ENCODE measurements at places on chromosomes 6 and 20. TPM values are rescaled to one million over a fixed set of nuclear protein-coding genes. Genes with fewer than 3 reads are reported as not detected.
A peak's percentile ranks its signal among the peaks of the same experiment; 100 is the strongest.

GRCh38 chr20:61937146-61937962 lies 128.3 kb downstream of the TAF4 start:
- no peak for DNase-seq

- no peak for DNase-seq
Measured at GRCh38 chr6:163404825-163405265, 9.7 kb upstream of the QKI start.

DNA sequence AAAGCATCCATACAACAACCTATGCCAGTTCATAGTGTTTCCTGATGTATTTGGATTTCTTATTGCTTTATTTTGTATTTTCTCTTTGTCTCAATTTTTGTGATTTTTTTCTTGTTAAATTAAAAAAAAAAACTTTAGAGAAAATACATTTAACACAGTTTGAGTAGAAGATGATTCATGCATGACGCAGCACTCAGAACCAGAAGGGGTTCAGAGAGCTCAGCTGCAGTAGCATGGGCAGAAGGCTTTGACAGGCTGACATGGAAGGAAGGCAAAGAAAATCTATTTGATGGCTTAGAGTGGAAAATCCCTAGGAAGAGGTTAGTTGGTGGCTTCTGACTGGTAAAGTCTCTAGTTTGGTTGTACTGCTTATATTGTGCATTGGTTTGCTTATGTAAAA lies 207.2 kb upstream of the STXBP5 start:
- peak; percentile 74 for DNase-seq

GRCh38 chr6:40492187-40492586 lies 95.0 kb downstream of the LRFN2 start:
- no peak for DNase-seq

DNA sequence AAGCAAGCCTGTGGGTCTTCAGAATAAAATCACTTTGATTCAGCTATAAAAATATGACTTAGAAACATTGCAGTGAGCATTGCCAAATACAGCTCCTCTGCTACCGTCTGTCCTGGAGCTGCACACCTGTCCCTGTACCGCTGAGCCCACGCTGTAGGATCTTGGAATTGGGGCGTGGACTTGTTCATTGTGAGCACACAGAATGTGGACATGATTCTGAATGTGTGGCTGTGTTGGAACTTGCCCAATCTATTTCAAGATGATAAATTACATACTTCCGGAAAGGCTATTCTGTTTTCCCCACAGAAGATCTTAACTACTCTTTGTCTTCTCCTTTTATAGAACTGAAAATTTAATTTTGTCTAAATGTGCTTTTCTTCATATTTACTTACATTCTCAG lies 107.3 kb downstream of the UST start:
- DNase-seq: no peak

GRCh38 chr6:170047823-170048222 lies 243.1 kb downstream of the DLL1 start:
- no peak for DNase-seq

- DNase-seq: no peak
Measured at GRCh38 chr6:7257521-7258230, 55.3 kb downstream of the SSR1 start.

- no peak for DNase-seq
Measured at GRCh38 chr6:64081453-64081852, 445.9 kb downstream of the PHF3 start.

- DNase-seq: no peak
Measured at GRCh38 chr6:68159433-68159832, 475.6 kb upstream of the ADGRB3 start.

GRCh38 chr6:37904590-37904989 lies 85.1 kb downstream of the ZFAND3 start:
- DNase-seq: no peak

DNA sequence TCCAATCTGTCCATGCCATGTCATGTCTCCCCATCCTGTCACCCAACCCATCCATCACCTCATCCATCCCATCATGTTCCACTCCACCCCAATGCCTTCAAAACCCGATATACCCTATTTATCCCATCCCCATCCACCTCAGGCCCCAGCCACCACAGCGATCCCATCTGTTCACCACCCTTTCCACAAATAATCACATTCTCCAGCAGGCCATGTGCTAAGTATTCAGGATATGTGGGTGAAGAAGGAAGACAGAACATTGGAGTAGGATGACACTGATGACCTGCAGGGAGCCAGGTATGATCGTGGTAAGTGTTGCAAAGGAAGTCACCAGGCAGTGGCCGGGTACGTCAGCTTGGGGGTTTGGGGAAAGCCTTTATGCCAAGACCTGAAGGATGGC lies 48.8 kb downstream of the NPEPL1 start:
- no peak for DNase-seq

- DNase-seq: no peak
Measured at GRCh38 chr6:22327881-22328280, 31.0 kb upstream of the PRL start.

DNA sequence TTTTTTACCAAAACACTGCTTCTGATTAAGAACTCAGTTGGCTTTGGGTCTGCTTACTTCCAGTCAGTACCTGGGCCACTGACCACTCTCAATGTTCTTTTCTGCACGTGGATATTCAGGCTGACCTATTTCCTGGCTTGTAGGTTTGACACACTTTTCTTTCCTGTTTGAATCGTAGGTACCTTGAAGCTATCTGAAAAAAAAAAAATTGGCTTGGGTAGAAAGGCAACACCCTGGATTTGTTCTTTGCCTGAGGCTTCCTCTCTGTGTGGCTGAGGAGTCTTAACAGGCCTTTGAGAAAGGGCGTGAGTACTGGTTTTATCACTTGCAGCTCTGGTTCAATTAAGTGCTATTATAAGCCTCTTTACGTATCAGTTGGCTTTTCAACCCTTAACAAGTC lies 60.6 kb upstream of the IL20RA start:
- DNase-seq: no peak

DNA sequence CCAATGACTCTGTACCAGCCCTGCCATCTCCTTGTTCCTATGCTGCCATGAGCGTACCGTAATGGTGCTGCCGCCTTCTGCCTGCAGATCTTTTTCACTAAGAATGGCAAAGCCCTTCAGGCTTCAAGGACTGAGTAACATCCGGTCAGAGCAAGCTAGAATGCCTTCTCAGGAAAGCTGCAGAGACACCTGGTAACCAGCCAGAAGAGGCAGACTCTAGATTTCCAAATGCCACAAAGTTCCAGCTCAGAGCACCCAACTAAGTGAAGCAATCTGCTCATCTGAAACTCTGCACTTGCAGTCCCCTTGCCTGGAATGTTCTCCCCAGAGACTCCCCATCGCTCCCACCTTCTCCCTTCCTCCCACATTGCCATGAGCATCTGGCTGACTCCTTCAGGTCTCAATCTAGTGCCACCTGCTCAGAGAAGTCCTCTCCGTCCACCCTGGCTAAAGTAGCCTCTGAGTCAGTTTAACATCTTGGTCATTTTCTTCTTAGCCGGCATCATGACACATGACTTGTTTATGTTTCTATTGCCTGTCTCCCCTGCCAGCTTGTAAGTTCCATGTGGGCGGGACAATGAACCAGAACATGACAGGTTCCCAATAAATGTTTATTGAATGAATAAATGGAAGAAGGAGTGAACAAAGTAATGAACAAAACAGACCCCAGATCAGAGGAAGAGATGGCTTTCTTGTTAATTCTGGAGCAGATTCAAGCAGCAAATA lies 6.9 kb upstream of the OCSTAMP start:
- peak; percentile 39 for DNase-seq

- DNase-seq: no peak
Measured at GRCh38 chr6:107656401-107656800, 166.5 kb downstream of the SOBP start.

DNA sequence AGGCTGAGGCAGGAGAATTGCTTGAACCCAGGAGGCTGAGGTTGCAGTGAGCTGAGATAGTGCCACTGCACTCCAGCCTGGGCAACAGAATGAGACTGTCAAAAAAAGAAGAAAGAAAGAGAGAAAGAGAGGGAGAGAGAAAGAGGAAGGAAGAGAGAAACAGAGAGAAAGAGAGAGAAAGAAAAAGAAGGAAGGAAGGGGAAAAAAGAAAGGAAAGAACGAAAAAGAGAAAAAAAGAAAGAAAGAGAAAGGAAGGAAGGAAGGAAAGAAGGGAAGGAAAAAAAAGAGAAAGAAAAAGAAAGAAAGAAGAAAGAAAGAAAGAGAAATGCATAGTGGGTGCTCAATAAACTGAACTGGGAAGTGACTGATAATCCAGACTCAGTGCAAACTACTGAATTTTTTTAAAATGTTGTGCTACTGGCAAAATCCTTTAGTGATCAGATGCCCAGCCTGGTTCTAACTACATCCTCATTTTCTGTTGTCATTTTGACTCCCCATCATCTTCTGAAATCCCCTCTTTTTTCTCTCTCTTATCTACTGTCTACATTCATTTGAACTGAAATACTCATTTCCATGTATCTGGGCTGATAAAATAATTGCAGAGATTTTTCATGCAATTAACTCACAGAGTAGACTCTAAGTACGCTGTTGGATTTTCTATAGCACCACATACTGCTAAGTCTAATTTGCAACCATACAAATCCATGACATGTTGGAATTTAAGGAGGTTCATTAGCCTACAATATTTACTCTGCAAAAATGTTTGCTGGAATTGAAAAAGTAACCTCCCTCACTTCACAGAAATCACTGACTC lies 85.3 kb upstream of the HIVEP1 start:
- no peak for DNase-seq

DNA sequence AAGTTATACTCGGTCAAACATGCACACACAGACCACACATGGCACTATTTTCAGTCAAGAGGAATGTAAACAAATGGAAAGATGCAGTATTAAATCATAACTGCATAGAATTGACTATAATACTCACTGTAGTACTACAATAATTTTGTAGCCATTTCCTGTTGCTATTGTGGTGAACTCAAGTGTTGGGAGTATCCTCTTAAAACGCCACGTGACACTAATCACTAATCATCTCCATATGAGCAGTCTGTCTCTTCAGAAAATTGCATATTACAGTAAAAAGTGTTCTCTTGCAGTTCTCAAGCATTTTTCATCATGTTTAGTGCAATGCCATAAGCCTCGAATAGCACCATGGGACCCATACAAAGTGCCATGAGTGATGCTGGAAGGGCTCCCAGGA lies 258.7 kb upstream of the ID4 start:
- no peak for DNase-seq

- DNase-seq: no peak
Measured at GRCh38 chr20:8515810-8516435, 383.9 kb downstream of the PLCB1 start.

DNA sequence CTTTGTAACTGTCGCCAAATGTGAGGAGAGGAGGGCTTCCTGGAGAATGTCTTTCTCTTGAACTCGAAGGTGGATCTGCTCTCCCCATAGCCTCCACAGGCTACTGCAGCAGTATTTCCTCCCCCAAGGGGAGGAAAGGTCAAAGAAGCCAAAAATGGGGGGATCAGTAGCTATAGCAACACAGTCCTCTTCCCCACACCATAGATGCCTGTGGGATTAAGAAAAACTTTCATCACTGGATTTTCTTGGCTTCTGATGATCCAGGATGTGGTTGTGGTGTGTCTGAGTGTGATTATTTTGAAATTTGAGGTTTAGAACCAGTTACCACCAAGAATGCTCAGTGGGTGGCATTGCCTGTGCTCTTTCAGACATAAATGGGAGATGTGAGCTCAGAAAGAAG lies 140.1 kb upstream of the SPACA1 start:
- DNase-seq: peak; percentile 84

DNA sequence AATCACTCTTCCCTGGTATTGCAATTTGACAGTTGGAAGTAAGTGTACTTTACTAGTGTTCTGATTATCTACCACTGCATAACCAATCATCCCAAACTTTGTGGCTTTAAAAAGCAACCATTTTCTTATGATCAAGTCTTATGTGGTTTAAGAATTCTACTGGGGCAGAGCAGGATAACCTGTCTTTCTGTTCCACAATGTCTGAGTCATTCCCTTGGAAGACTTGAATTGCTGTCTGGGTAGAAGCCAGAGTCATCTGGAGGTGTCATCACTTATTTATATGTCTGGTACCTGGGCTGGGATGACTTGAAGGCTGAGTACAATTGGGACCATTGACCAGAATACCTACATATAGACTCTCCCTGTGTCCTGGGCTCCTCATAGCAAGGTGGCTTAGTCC lies 644.3 kb downstream of the HDGFL1 start:
- DNase-seq: no peak

- DNase-seq: peak; percentile 89
Measured at GRCh38 chr20:31698803-31699718, 23.6 kb downstream of the BCL2L1 start.

The FAM83C gene
- not detected for total RNA-seq

The TRIM10 gene
- not detected for total RNA-seq

The NINL gene
- total RNA-seq: 5.8 TPM

The WFDC10B gene
- not detected for total RNA-seq

Data from Daoy (cell line).